ENCODE measurements at places on chromosomes 1 and 21.

- no peak for DNase-seq
Measured at GRCh38 chr1:119009312-119009655, 21.1 kb upstream of the TBX15 start.

DNA sequence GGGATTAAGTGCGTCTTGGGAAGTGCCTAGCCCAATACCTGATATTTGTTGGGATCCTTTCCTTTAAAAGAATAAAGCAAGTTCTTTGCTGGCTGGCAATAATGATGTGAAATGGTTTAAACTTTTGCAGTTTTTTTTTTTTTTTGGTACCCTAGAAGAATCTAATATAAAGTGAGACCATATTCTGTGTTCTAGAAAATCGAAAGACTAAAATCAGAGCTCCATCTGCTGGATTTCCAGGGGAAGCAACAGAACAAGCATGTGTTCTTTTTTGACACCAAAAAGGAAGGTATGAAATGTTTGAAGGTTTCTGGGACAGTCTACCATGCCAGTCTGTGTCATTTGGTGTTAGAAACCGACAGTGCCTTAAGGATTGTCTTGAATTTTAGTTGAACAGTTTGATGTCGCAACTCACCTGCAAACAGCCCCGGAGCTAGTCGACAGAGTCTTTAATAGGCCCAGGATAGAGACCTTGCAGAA is 6.4 kb downstream of the UTP11 start:
- peak; percentile 51 for DNase-seq

DNA sequence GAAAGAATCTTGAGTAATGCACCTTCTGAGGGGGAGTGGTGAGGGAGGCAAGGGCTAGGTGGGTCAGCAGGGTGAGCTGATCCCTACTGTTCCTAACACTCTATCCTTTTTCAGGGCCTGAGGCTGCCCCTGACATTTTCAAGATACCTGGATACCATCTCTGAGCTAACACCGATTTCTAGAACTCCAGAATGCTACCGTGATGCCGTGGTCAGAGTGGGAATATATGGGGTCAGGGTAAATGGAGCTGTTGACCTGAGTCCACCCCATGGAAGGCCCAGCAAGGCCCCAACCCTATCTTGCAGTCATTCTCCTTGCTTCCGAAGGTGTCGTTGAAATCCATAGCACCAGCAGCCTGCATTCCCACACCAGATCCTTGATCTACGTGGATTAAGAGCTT is 18.0 kb upstream of the PTPRF start:
- DNase-seq, result no peak

GRCh38 chr1:187078321-187078720 is 249.6 kb downstream of the PLA2G4A start:
- DNase-seq, result no peak

DNA sequence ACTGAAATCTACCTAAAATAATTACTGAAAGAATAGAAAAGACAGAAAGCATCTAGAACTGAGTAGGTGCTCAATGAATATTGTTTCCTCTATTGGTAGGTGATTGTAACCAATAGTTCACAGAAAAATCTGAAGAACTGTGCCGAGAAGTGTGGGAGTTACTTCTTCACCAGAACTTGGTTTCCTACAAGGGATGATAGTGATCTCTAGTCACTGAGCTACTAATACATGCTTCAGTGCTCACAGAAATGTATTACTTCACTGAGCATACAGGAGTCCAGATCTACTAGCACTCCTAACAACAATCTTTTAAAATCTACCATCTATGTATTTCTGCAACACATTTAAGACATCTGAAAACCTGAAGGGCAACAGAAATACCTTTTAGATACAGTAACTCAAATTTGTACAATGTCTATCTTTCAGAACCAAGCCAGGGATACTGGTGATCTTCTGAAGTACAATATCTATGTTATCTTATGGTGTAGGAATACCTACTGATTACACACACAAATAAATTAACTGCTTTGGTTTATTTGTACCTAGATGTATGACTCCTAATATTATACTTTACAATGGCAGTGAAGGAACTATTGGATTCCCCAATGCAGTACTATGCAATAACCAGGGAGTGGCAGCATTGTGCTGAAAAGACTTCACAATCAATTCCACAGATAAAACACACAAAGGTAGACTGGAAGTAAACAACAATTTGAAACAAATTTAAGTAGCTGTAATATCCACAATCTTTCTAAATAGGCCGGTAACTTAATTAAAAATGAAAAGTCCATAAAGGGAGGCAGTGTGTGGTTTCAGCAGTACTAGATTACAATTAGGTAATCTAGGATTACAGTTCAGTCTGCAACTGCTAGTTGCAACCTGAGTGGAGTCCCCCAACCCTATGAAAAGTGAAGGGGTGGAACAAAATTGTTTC is 243.0 kb downstream of the SLC45A1 start:
- peak; percentile 66 for DNase-seq

GRCh38 chr1:24805534-24806301 is 60.5 kb downstream of the CLIC4 start:
- peak; percentile 63 for DNase-seq

- DNase-seq, result peak; percentile 14
Measured at GRCh38 chr1:220012259-220012658, 34.0 kb downstream of the EPRS1 start.

All from fibroblast of villous mesenchyme (primary cell).